ENCODE measurements at places on chromosomes 7 and 10.
A peak's percentile ranks its signal among the peaks of the same experiment; 100 is the strongest.

DNA sequence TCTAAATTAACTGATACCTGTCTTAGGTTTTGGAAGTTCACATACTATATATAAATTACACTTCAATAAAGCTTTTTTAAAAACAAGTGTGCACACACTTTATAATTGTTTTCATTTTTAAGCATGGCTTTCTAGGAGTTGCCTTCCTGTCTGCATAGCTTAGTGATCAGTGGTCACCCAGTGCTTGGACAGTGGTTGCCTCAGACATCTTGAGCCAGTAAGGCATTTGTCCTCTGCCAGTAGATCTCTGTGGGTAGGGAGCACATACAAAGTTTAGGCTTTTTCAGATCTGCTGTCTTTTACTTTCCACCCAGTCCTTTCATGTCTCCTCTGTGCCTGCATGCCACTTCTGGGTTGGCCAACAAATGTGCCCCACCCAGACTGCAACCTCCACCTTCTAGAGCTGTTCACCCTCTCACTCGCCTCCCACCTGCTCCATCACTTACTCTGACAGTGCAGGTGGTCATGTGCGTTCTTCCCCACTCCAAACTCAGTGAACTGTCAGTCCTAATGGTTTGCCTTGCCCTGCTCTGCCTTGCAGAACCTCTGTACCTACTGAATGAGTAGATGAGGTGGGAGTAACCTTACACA lies 31.7 kb downstream of the TPST1 start:
- DNase-seq, result peak; percentile 5

- peak; percentile 81 for DNase-seq
Observed at GRCh38 chr10:5623081-5623748, 43.2 kb downstream of the ASB13 start.

DNA sequence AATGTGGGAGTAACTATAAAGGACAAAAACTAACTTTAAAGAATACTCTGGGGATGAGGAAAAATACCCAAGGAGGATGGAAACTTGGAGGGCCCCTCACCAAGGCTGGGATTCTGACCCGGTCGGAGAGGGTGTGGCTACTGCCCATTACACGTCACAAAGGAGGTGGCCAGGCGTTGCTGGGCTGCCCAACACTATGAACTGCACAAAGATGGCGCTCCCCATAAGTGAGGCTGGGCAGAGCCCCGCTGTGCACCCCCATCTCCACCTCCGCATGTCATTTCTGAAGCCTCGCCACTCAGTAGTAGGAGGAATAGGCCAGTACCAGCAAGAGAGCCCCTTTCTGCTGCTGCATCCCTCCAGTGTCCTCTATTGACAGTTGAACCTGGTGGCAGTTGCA lies 290.1 kb upstream of the ZNF32 start:
- DNase-seq, result no peak

DNA sequence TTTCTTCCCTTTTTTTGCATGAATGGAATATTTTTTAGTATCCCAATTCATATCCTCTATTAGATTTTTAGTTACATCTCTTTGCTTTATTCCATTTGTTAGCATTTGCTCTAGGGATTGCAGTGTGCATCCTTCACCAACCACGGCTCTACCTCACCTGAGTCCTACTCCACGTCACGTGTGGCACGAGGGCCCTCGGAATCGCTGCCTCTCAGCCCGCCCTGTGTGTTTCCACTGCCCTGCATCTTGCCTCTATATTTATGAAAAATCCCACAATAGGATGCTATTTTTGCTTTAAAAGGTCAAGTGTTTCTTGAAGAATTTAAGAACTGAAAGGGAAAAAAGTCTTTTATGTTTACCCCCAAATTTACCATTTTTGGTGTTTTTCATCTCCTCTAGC lies 41.0 kb downstream of the CFAP46 start:
- no peak for DNase-seq

DNA sequence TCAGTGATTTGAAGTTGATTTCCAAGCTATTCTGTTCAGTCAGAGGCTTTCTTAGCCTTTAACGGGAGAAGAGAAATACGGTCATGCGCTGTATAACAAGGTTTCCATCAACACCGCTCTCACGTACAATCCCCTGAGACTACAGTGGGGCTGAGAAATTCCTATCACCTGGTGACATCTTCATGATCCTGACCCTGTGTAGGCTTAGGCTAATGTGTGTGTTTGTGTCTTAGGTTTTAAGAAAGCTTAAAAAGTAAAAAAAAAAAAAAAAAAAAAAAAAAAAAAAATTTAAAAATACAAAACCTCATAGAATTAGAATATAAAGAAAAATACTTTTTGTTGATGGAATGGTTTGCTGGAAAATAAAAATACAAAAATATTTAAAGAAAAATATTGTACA lies 1.8 kb downstream of the ZNF862 start:
- no peak for DNase-seq

DNA sequence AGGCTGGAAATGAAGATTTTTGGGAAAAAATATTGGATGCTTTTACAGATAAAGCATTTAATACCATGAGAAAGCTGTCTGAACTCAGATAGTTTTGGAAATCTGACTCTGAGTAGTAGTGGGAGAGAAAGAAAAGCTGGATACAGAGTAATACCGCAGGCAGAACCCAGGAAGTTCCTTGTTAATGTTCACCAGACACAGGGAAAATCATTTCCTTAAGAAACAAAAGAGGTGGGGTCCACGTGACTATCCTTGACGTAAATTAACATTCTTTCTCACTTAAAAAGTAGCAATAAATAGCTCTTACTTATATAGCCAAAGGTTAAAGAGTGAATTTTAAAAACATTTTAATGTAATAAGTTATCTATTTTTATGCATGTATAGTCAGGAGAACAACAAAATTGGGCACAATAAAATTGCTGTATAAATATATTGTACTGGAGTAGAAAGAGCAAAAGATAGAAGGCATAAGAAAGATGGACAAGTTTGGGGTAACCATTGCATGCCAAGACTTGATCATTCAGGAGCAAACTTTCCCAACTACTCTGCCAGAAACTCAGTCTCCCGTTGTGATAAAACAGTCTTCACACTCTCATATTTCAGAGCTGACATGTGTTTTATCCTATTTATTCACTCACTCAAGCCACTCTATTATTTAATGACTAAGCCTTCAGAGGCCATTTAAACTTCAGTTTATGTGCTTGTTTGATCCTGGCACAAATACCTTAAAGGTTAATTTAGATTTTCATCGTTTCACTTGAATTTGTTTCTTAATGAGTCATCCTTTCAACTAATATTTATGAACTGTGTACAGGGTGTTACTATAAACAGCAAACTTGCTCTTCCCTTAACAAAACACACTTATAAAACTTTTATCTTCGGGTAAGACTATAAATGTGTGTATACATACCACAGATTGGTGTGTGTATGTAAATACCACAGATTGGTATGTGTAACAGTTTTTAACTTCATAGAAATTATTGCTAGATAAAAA lies 143.1 kb downstream of the GNAI1 start:
- DNase-seq, result peak; percentile 65
